ENCODE measurements at places on chromosomes 2 and 18.
A peak's percentile ranks its signal among the peaks of the same experiment; 100 is the strongest.

- no peak for DNase-seq
Observed at GRCh38 chr2:95072424-95072823, 46.9 kb downstream of the MAL start.

- no peak for DNase-seq
Observed at GRCh38 chr2:169119851-169120250, 50.5 kb downstream of the DHRS9 start.

GRCh38 chr2:112772322-112772721 lies 7.9 kb upstream of the CKAP2L start:
- DNase-seq = no peak

DNA sequence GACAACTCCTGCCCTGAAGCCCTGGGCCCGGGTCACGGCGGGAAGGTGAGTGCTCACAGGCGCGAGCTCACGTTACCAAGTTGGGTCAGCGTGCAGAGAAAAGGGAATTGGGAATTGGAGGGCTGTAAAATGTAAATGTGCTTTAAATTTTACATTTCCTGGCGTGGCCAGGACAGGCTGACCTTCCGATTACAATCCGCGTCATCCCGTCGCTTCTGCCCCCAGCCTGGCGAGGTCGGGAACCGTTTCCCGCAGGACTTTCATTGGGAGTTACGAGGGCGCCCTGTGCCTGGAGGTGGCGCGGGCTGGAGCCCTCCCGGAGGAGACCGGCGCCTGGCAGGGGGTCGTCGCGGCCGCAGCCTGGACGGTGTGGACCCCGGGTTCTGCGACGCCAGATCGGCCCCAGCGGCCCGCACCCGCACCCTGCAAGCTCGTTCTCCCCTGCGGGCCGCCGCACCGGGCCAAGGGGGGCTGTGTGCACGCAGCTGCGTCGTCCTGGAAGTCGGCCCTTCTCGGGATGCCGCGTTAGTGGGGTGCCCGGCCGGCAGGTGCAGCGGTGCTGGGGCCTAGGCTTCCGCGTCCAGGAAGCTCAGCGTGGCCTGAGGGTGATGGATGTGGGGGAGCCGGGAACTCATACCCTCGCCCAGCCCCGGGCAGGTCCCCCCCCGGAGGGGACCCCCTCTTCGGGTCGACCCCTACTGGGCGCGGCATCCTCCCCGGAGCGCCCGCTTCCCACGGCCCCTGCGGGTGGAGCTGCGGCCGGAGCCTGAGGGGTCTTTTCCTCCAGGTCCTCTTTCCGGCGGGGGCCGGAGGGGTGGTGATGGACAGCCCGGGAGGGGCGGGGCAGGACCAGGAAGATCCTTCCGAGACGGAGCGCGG lies 63.9 kb downstream of the LRRFIP1 start:
- peak; percentile 50 for DNase-seq

- DNase-seq = no peak
Observed at GRCh38 chr2:223093436-223094241, 41.6 kb downstream of the KCNE4 start.

DNA sequence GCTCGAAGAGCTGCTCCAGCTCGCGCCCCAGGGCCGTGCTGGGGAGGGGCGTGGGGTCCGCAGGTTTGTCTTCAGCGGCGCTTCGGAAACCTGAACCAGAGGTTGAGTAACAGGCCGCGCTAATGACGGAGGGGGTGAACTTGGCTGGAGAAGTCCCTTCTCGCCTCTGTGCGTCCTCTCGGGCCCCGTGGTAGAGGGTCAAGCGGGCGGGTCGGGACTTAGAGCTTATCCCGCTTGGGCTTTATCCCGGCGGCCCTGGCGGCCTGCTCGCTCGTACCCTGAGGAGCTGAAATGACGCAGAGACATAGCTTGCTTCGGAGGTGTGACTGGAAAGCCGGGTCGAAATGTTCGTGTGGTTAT lies 479 bp downstream of the RNMT start:
- peak; percentile 36 for DNase-seq

- DNase-seq = no peak
Observed at GRCh38 chr2:120711694-120712093, 24.0 kb upstream of the GLI2 start.

- no peak for DNase-seq
Observed at GRCh38 chr2:50773211-50773932, 258.6 kb downstream of the NRXN1 start.

DNA sequence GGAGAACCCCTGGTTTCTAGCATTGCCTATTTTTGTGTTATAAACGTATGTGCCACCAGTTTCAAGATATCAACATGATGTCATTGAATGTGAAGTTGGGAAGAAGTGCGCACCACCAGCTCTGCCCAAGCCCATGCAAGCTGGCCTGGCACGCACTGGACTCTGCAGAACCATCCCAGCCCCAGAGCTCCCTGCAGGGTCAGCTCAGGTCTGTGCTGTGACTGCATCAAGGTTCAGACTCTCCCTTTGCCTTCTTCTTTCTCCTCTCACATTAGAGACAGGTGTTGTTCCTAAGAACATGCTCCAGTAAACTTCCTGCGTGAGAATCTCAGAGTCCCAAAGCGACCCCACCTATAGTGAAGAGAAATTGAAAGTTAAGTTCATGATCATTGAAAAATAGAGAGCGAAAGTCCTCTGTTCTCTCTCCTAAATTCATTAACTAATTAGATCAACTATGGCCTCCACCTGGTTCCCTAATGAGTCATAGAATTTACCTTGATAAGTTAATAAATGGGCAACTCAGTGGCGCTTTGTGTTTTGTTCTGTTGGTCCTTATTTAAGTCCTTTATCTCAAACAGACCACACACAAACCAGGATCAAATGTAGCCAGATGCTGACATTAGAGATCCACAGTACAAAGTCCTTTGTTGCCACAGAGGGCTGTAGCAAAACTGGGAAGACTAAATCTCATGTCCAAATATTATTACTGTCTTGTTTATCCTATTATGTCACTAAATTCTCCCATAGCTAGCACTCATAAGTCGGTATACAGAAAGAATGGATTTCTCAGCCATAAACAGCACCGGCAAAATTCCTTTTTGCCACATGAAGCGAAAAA lies 432.3 kb downstream of the STK39 start:
- no peak for DNase-seq
